Renal cortex interstitium (tissue), 15 donors: ENCODE measurements at places on chromosomes 4 and X. TPM values are rescaled to one million over a fixed set of nuclear protein-coding genes. Genes with fewer than 3 reads are reported as not detected.
A peak's percentile ranks its signal among the peaks of the same experiment; 100 is the strongest.

GRCh38 chr4:113450295-113451080 lies 311.1 kb downstream of the CAMK2D start:
- no peak for DNase-seq

DNA sequence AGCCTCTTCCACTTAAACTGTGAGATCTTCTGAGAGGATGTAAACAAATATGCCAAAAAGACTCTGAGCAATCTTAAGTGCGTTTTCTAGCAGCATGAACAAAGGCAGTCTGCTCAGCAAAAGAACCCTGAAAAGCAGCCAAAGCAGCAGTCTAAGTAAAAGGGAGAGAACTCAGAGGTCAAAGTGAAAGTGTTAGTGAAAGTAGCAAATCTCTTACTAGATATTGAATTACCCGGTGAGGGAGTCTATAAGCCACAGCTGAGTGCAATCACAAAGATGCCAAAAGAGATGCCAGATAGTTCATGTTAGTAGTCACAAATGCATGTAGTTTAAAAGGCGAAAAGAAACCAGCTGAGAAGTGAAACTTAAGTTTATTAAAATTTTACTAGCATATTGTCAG lies 7.9 kb upstream of the GNRHR start:
- no peak for DNase-seq

- no peak for DNase-seq
Measured at GRCh38 chr4:20178902-20179576, 72.7 kb upstream of the SLIT2 start.

The DUSP9 gene
- polyA plus RNA-seq, result 51.9 TPM

DNA sequence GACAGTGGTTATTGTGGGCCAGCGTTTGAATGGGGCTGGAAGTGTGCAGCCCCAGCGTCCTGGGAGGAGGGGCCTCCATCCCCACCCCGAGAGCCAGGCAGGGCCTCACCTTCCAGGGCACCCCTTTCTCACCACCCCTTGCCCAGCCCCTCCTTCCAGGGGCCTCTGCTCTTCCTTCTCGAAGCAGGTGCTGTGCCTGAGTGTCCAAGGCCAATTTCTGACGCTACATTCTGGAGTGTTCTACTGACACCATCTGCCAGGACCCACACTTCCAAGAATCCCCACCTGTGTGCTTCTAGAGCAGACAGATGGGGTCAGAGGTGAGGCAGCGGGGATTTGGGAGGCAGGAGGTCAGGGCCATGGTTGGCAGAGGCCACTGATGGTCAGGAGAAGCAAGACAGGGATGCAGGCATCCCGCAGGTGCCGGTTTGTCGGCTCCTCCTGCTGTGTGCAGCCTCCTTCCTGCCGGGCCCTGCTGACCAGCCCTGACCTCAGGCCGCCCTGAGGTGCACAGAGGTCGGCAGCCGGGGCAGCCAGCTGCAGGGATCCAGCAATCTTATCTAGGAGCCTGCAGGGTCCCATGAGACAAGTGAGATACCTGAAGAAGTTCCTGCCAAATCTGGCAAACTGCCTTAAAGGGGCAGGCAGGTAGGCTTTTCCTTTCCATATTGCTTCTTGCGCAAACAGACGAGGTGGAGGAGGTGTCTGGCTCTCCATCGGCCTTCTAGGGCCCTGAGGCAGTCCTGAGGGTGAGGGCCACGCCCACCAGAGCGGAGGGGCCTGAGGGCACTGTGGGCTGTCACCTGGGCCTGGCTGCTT lies 18.8 kb downstream of the MSANTD1 start:
- no peak for DNase-seq

The SLC6A14 gene
- polyA plus RNA-seq, result 0.19 TPM

GRCh38 chrX:48487362-48487798 lies 11.4 kb downstream of the FTSJ1 start:
- DNase-seq, result no peak

The MAGEA2 gene
- not detected for polyA plus RNA-seq

GRCh38 chrX:349196-349595 lies 30.6 kb upstream of the GTPBP6 start:
- no peak for DNase-seq

The RASL11B gene
- 37.3 TPM for polyA plus RNA-seq

GRCh38 chr4:153485359-153485758 lies 19.2 kb downstream of the TMEM131L start:
- DNase-seq, result no peak

- no peak for DNase-seq
Measured at GRCh38 chrX:13515211-13515930, 54.0 kb upstream of the EGFL6 start.

- DNase-seq, result no peak
Measured at GRCh38 chr4:173345648-173346047, 11.5 kb upstream of the HMGB2 start.

The SHROOM3 gene
- 33.4 TPM for polyA plus RNA-seq

DNA sequence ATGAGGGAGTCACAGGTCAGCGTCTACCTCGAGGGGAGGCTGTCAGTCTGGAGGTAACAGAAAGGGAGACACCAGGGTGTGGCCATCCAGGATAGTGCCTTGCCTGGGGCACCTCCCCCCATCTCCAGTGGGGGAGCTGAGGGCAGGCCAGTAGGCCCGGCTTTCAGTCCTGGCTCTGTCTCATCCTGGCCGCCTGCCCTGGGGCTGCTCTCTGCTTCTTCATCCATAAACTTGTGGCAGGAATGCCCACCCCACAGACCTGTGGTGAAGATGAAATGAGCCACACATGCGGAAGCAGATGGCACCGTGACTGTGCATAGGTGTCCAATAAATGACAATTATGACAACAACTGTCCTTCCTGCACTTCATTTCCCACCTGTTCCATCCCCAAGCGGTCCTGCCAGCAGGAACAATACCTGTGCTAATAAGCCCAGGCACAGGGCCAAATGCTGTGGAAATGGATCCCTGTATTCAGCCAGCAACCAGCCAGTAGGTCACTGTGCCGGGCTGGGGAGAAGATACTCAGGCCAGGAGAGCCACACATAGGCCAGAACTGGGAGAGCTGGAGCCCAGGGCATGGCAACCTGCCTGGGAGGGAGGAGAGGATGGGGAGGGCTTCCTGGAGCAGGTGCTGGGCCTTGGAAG lies 30.2 kb downstream of the TRO start:
- DNase-seq, result no peak

The PDLIM5 gene
- 43.1 TPM for polyA plus RNA-seq

The FRAS1 gene
- polyA plus RNA-seq, result 79.1 TPM

GRCh38 chr4:177699365-177700213 lies 257.4 kb upstream of the AGA start:
- no peak for DNase-seq

The ERVMER34-1 gene
- 4.1 TPM for polyA plus RNA-seq

The KLHL5 gene
- 39.3 TPM for polyA plus RNA-seq

GRCh38 chr4:186148336-186148975 lies 42.9 kb upstream of the CYP4V2 start:
- peak; percentile 36 for DNase-seq

DNA sequence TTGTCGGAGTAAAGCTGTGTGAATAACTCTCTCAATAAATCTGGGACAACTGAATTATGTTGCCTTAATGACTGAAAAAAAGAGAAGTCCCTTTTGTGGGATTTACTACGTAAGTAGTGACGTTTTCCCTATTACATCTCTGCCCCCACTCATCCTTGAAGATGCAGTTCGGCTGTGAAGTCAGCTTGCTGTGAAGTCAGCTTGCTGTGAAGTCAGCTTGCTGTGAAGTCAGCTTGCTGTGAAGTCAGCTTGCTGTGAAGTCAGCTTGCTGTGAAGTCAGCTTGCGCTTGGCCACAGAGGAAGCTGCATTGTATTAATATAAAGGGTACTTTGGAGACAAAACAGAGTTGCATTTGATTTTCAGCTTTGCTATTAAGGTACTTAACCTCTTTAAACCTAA lies 8.0 kb upstream of the VAMP7 start:
- no peak for DNase-seq

DNA sequence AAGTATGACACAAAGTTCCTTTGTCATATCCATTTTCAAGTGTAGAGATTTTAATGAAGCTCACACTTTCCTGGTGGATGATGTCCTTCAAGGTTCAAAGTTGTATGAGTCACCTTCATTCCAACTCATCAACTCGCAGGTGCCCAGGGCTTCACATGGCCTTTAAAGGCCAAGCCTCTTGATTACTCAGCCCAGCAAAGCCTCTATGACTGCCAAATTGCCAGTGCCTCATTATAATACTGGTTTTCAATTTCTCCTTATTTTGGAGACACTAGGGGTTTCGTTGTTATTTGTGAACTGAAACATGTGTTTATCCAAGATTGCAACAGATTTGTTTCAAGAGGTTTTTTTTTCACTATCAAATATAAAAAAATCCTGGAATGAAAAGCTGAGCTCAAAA lies 45.9 kb upstream of the PPP3CA start:
- DNase-seq, result no peak

The DUSP21 gene
- not detected for polyA plus RNA-seq

DNA sequence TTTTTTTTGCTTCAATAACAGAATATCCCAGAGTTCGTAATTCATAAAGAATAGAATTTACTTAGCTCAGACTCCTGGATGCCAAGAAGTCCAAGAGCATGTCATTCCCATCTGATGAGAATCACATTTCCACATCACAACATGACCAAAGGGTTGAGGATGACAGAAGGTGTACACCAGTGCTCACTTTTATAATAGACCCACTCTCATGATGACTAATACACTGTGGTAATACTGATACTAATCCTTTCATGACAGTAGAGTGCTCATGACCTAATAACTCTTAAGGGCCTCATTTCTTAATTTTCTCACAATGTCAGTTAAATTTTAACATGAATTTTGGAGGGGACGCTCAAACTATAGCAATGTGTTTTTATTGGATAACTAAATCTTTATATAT lies 69.2 kb downstream of the ZNF732 start:
- no peak for DNase-seq

DNA sequence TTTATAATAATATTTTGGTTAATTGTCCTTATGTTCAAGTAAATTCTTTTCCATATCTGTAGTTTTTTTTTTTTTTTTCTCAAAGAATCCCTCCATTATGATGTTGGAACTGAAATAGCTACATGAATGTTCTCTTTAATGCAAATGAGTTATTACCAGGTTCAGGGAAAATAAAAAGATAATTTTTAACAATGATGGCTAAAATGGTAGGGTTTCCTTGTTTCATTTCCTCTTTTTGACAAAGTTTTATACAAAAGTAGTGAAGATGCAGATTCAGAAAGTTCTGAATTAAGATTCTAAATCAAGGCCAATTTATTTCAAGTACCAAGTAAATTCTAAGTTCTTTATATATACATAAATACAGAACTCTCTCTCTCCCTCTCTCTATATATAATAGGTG lies 779.0 kb upstream of the INTU start:
- DNase-seq, result no peak

GRCh38 chr4:29467044-29467717 lies 1253.0 kb upstream of the PCDH7 start:
- no peak for DNase-seq

The GPC4 gene
- polyA plus RNA-seq, result 19.2 TPM

DNA sequence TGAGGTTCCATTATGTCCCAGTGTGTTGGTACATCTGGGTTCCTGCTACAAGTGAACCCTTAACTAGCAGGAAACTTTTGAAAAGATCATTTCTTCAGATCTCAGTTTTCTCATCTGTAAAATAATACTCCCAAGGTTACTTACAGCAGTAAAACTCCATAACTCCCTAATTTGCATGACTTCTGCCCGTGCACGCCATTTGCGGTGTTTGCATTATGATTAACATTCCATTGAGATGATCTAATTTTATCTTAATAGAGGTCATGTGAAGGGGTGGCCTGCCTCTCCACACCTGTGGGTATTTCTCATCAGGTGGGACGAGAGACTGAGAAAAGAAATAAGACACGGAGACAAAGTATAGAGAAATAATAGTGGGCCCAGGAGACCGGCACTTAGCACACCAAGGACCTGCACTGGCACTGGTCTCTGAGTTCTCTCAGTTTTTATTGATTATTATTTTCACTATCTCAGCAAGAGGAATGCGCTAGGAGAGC lies 219.8 kb downstream of the TLL1 start:
- no peak for DNase-seq

GRCh38 chr4:107996949-107997788 lies 7.5 kb downstream of the HADH start:
- DNase-seq, result no peak

DNA sequence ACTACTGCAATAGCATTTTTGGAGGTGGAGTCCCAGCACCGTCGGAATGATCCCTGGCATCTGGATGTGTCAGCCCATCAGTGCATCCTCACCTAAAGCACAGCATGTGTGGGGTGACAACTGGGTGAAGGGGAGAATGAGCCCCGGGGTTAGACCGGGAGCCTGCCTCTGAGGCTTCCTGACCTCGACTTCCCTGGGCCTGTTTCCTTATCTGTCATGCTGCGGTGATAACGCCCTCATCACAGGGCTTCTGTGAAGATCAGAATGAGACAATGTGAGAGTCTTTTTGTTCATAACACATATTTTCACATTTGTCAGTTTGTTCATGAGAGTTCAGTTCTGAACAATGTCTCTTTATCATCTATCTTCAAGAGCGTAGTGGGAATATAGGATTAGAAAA lies 31.1 kb upstream of the PDLIM3 start:
- no peak for DNase-seq

GRCh38 chr4:185672151-185672550 lies 136.8 kb upstream of the PDLIM3 start:
- DNase-seq, result no peak

DNA sequence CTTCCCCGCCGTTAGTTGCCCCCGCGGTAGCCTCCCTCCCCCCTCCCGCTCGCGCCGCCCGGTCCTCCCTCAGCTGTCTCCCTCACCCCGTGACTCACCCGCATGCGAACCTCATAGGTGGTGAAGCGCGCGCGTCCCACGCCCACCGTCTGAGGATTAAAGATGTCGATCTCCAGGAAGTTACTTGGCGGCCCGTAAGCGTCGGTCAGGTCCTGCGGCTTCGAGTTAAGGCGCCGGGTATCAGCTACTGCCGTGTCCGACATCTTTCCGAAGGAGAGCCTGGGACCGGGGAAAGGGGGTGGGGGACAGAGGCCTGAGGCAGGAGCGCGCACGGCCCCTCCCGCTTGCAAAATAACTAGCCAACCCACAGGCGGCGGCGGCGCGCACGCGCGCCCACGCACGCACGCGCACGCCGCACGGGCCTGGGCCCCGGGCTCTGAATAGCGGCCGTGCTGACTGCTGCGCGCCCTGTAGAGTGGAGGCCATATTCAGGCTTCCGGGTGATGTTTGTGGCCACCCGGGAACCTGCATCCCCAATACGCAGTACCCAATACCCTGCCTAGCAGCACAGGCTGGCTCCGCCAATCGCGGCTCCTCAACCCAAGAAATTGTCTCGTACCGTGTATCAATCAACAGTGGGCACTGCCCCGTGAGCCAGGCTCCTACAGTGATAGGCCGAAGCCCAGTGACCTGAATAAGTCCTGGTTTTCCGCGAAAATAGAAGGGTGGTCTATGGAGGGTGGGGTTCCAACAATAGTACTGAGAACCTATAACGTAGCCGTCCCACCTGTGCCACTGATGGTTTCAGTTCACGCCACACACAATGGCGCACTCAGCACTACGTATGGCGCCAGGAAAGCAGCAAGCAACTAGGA lies at the start of gene SNX12:
SNX12 (minus strand) TSS at position 291 of the 875 bp plus-strand sequence; CDS start at position 263, 28 bp downstream.
- DNase-seq, result peak; percentile 81

The VEGFC gene
- 15.3 TPM for polyA plus RNA-seq

- no peak for DNase-seq
Measured at GRCh38 chr4:31175242-31175910, 455.2 kb downstream of the PCDH7 start.
